ENCODE measurements at places on chromosomes 12 and 14.

DNA sequence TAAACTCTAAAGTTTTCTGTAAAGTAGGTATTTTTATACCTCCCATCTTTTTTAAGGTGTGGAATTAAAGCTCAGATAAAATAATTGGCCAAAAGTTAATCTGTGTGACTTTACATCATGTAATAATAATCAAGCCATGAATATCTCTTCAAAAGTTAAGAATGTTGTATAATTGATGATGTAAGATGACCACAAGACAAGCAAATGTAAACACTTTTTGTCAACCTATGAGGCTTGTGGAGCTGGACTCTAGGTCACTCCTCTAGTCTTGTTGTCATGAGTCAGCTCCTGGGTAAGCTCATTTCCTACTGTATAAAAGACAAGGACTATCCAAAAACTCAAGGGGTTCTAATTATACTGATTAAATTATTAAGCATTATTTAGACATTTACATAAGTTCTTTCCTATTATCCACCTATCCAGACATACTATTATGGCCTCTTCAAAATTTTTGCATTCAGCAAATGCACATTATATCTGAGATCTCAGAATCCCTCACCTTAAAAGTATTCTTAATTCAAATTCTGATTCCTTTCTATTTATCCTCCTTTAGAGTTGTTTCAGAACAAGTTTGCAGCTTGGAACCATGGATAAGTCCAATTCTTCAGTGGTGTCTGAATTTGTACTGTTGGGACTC, at the start of gene OR4K5:
TSS of gene OR4K5 (plus strand) at position 587 of the 637 bp plus-strand sequence. CDS start at position 587, 0 bp downstream.
- H3K36me3 ChIP-seq = no peaks in the 10 kb centered on the region
- DNase-seq = no peak

DNA sequence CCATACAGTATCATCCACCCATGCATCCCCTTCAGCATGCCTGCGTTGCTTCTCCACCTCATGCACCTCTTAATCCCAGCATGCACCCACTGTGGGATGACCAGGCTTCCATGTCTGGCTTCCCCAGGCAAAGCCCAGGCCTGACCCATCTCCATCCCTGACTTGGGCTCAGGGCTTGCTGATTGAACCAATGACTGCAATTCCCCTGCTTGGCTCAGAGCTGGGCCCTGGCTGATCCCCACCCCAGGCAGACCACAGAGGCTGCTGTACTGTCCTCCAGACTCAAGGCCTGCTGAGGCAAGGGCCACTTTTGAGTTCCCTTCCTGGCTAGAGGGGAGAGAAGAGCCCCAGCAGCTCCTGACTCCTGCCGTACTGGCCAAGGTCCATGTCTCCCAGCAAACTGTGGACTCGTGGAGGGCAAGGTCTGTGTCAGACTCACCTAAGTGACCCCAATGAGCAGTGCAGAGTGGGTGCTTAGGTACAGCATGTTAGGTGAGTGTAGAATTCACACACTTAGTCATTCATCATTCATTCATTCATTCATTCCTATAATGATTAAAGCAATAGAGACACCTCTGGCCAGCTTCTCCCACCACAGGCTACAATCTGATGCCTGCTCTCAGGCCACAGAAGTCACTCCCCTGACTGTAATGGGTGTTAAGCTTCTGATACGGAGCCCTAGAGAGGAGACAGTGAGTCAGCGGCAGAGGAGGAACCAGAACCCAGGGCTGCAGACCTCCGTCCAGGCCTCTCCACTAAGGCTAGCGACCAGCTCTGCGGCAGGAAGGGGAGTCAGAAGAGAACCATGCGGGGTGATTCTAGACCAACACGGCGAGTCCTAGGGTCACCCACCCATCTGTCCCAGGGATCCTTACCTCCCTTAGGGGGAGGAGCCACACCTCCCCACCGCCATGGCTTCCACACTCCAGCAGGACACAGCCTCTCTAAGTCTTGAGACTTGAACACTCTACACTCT, 2.9 kb downstream of the BEGAIN start:
- no peaks in the 10 kb centered on the region for H3K36me3 ChIP-seq
- H3K27ac ChIP-seq = no peak overlapping the region
- H3K4me1 ChIP-seq = peaks cover 3% of the 10 kb centered on the region
- peak overlapping the region; percentile 39 for H3K4me3 ChIP-seq
- H3K27me3 ChIP-seq = peaks cover 17% of the 10 kb centered on the region

GRCh38 chr12:122834104-122834920, 945 bp upstream of the HIP1R start:
- H3K27me3 ChIP-seq = peaks cover 24% of the 10 kb centered on the region
- peaks cover 28% of the 10 kb centered on the region for H3K4me1 ChIP-seq
- peak overlapping the region; percentile 94 for H3K4me3 ChIP-seq

GRCh38 chr14:60573943-60574495, 65.1 kb downstream of the SIX6 start:
- H3K27ac ChIP-seq = no peak overlapping the region
- H3K36me3 ChIP-seq = no peaks in the 10 kb centered on the region
- DNase-seq = no peak
- peaks cover 12% of the 10 kb centered on the region for H3K27me3 ChIP-seq
- no peaks in the 10 kb centered on the region for H3K4me1 ChIP-seq
- no peak overlapping the region for H3K4me3 ChIP-seq

GRCh38 chr14:63032076-63032475, 13.2 kb downstream of the KCNH5 start:
- no peaks in the 10 kb centered on the region for H3K27me3 ChIP-seq
- DNase-seq = no peak
- no peaks in the 10 kb centered on the region for H3K4me1 ChIP-seq
- H3K4me3 ChIP-seq = no peak overlapping the region
- H3K27ac ChIP-seq = no peak overlapping the region

DNA sequence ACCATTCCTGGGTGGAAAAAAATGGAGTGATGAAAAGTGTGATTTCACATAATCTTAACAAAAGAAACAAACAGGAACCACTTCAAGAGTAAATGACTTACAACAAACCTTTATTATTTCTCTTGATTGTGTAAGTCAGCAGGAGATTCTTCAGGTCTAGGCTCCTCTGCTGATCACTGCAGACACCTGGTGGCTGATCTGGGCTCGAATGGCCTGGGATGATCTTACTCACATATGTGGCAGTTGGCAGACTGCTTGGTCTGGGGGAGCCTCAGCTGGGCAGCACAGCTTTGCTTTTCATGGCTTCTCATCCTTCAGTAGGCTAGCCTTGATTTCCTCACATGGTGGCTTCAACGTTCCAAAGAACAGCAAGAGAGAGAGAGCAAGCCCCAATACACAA, 215.4 kb upstream of the PRICKLE1 start:
- H3K27ac ChIP-seq = no peak overlapping the region
- no peaks in the 10 kb centered on the region for H3K36me3 ChIP-seq
- no peak overlapping the region for H3K4me3 ChIP-seq
- H3K27me3 ChIP-seq = no peaks in the 10 kb centered on the region
- no peak for DNase-seq

GRCh38 chr14:44369401-44370123, 137.5 kb downstream of the FSCB start:
- H3K36me3 ChIP-seq = no peaks in the 10 kb centered on the region
- no peak for DNase-seq
- no peak overlapping the region for H3K27ac ChIP-seq
- H3K4me1 ChIP-seq = no peaks in the 10 kb centered on the region
- no peak overlapping the region for H3K4me3 ChIP-seq

DNA sequence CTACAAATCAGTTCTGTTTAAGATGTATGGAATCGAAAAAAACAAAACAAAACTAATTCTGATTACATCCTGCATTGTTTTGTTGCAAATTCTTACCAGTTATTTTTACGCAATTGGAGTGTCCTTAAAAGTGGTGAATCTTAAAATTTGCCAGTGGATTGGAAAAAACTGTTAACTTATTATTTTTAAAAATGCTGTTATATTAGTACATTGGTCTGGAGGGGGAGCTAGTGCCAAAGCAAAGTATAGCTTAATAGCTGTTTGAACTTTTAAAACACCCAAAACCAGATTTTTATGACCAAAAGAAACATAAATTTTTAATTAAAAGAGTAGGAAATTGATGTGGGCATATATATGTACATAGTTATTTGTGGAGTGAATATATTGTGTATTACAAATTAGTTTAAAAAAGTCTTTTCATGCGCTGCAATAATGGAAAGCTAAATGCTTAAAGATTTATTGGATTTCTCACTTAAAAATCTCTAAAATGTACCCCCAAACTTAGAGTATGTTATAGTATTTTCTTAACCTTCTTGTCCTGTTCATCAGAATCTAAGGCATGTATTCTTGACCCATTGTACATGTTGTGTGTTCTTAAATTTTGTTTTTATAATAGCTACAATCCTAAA, 2.5 kb downstream of the FUT8 start:
- H3K4me3 ChIP-seq = peak overlapping the region; percentile 100
- no peaks in the 10 kb centered on the region for H3K27me3 ChIP-seq
- no peak overlapping the region for H3K27ac ChIP-seq
- H3K4me1 ChIP-seq = peaks cover 38% of the 10 kb centered on the region

- no peaks in the 10 kb centered on the region for H3K27me3 ChIP-seq
- H3K4me1 ChIP-seq = no peaks in the 10 kb centered on the region
- H3K27ac ChIP-seq = no peak overlapping the region
- no peak for DNase-seq
- H3K36me3 ChIP-seq = no peaks in the 10 kb centered on the region
- no peak overlapping the region for H3K4me3 ChIP-seq
Observed at GRCh38 chr14:39673734-39674133, 241.5 kb upstream of the FBXO33 start.

- no peaks in the 10 kb centered on the region for H3K27me3 ChIP-seq
- H3K27ac ChIP-seq = peak overlapping the region; percentile 91
- no peak for DNase-seq
- peaks cover 16% of the 10 kb centered on the region for H3K36me3 ChIP-seq
- peaks cover 44% of the 10 kb centered on the region for H3K4me1 ChIP-seq
Observed at GRCh38 chr12:92210071-92210470, 64.4 kb upstream of the BTG1 start.

DNA sequence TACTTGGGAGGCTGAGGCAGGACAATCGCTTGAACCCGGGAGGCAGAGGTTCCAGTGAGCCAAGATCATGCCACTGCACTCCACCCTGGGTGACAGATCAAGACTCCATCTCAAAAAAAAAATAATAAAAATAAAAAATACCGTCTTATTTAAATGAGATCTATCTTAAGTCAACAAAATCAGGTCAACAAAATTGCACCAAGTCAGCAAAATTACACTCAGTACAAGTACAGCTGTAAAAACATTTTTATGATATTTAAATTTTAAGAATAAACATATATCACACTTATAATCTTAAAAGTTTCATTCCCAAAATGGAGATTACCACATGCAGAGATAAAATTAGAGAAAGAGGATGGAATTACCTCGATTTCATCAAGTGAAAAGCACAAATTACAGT, 33.2 kb downstream of the HECTD1 start:
- peaks cover 47% of the 10 kb centered on the region for H3K36me3 ChIP-seq
- DNase-seq = no peak
- no peaks in the 10 kb centered on the region for H3K27me3 ChIP-seq

GRCh38 chr14:72605921-72606220, 288.0 kb downstream of the DPF3 start:
- H3K4me3 ChIP-seq = no peak overlapping the region
- peaks cover 68% of the 10 kb centered on the region for H3K27me3 ChIP-seq
- no peaks in the 10 kb centered on the region for H3K36me3 ChIP-seq
- H3K27ac ChIP-seq = no peak overlapping the region
- H3K4me1 ChIP-seq = peaks cover 2% of the 10 kb centered on the region

DNA sequence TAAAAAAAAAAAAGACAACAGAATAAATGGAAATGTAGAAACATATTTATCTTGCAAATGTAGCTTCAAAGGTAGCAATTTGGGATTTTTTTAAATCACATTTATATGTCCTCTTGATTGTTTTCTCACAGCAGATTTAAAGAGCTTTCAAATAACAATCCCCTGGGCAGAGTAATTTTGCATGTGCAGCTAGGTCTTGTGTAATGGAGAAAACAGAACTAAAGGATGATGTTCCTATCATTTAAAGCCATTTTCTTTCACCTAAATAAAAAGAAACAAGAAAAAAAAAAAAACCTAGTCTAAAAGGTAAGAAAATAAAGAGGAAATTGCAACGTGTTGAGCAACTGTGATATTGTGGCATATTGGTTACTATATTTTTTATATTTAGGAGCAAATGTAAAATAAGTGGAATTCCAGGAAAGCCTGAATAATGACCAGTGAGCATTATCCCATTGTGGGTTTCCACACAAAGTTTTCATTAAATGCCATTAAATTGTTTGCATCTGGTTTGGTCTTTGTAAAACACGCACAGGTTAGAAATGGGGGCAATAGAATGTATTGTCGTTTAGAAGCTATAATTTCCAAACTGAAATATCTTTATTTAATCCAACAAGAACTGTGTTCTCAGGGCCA, 215.6 kb downstream of the SLC6A15 start:
- peaks cover under 1% of the 10 kb centered on the region for H3K4me1 ChIP-seq
- H3K36me3 ChIP-seq = no peaks in the 10 kb centered on the region
- H3K27me3 ChIP-seq = no peaks in the 10 kb centered on the region
- no peak for DNase-seq
- H3K27ac ChIP-seq = no peak overlapping the region

DNA sequence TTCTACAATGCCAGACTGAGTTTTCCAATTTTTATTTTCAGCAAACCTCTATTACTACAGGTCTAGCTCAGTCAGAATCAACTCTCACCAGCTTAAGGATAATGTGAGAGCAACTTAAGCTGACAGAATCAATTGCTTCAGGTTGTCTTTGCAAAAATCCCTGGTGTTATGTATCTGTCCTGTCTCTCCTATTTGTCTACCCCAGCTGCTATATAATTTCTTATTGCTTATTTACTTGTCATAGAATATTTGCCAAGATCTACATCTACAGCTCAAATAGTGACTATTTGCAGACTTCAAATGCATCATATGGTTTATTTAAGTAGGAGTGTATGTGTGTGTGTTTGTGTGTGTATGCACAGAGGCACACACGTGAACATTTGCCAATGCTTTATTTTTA, 54.1 kb downstream of the FOXG1 start:
- no peak overlapping the region for H3K4me3 ChIP-seq
- H3K27me3 ChIP-seq = no peaks in the 10 kb centered on the region
- H3K4me1 ChIP-seq = no peaks in the 10 kb centered on the region
- DNase-seq = no peak
- H3K36me3 ChIP-seq = no peaks in the 10 kb centered on the region
- no peak overlapping the region for H3K27ac ChIP-seq
